ENCODE measurements at places on chromosomes 6 and 20. TPM values are rescaled to one million over a fixed set of nuclear protein-coding genes. Genes with fewer than 3 reads are reported as not detected.
A peak's percentile ranks its signal among the peaks of the same experiment; 100 is the strongest.

CCN6 gene
- not detected for total RNA-seq

DNA sequence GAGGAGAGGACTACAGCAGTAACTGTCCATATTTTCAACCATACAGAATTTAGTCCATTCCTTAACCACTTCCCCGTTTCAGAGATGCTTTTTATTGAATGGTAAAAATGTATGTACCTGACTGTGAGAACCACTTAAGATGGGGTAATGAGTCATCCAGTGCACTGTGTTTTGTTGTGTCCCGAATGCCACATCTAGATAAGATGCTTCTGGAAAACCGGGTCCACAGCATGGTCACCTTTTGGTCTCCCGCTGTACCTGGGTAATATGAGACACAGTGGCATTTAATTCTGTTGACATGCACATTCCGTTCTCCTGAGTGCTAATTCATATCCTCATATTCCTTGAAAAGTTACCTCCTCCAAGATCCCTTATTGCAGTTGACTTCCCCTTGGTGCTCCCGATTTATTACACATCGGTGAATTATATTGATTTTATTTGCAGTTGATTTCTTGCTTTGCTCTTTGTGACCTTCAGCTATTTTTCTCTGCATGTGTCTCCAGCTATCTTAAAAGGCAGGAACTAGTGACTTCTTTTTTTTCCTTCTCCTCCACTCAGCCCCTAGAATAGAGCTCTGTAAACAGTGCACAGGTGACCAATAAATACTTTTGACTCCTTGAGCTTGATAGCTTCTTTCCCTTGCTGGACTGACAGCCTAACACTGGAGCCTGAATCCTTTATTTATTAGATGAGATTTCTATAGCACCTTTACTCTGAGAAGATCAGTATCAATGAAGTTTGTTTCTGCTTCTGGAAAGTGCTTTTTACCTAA lies 314.6 kb downstream of the ZFAND3 start:
- no peak for DNase-seq

DNA sequence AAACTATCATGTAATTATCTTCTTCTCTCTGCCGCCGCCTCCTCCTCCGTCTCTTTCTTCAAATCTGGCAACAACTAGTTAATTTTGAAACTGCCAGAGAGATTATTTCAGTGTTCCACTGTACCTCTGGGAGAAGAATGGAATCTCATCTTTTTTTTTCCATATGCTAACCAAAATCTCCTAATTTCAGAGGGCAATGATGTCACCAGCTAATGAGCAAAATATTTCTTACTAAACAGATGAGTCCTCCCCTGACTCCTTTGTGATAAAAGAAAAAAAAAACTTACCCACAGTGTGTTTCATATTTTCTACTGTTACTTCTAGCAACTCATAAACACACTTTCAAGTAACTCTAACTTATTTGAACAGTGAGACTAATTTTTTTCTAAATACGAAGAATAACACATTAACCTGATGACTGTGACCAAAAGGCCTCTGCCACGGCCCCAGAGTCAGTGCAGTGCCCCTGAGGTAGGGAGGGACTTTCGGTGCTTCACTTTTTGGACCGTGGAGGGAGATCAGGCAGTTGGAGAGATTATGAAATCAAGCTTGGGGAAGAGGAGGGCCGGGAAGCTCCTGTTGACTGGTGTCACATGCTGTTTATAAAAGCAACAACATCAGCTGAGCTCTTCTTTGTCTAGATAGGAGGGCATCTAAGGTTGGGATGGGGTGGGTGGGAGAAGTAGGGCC lies 159.6 kb downstream of the SASH1 start:
- DNase-seq = no peak

LIME1 gene
- total RNA-seq = 295 TPM

GRCh38 chr6:19465256-19465655 lies 371.9 kb upstream of the ID4 start:
- DNase-seq = peak; percentile 35

- no peak for DNase-seq
Measured at GRCh38 chr6:87825821-87826221, 123.8 kb upstream of the AKIRIN2 start.

DNA sequence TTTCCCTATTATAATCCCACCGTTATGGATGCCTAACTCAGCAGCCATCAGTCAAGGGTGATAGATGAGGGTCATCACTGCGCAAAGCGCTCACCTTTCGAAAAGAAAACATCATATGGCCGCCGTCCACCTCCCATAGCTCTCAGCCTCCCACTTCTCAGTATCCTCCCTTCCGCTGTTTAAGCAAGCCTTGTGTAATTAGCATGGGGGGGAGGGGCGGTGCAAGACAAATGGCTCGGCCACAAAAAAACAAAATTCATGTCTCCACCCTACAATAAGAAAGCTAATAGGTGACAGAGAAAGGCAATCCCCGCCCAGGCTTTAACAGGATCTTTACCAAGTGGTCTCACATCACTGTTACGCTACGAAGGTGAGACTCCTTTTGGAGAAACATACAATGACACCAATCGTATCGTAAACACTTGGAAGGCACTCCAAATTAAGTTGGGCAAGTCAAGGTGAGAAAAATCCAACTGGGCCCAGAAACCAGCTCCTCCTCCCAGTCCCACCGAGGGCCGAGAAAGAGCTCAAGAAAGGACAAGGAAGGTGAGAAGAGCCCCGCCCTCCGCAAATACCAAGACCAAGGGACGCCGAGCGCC lies 645 bp downstream of the DDX39B start:
- DNase-seq = no peak

- no peak for DNase-seq
Measured at GRCh38 chr6:51678905-51679620, 408.4 kb downstream of the PKHD1 start.

Measured in HT-29 (cell line).